ENCODE measurements at places on chromosomes 2 and 18. TPM values are rescaled to one million over a fixed set of nuclear protein-coding genes. Genes with fewer than 3 reads are reported as not detected.

Gene CAVIN2
- 0.64 TPM for total RNA-seq

Gene MARCO
- not detected for total RNA-seq

Gene GDF7
- not detected for total RNA-seq

Gene ICA1L
- total RNA-seq = 1.1 TPM

Gene C2orf66
- total RNA-seq = not detected

DNA sequence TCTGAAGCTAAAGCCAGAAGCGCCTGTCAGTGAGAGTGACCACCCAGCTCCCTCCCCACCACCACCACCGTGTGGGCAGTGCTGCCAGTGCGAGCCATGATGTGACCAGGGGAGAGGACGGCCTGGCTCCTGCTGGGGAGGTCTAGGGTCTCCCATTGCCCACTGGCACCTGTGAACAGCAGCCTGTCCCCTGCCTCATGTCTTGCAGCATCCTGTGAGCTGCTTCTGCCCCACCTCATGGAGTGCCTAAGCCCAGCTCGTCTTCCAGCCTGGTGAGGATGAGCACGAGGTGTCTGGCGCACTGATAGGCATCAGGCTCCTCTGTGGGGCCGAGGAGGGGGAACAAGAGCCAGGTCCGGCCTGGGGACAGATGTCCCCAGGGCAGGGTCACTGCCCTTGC, 61.4 kb downstream of the FAM168B start:
- no peak for DNase-seq

DNA sequence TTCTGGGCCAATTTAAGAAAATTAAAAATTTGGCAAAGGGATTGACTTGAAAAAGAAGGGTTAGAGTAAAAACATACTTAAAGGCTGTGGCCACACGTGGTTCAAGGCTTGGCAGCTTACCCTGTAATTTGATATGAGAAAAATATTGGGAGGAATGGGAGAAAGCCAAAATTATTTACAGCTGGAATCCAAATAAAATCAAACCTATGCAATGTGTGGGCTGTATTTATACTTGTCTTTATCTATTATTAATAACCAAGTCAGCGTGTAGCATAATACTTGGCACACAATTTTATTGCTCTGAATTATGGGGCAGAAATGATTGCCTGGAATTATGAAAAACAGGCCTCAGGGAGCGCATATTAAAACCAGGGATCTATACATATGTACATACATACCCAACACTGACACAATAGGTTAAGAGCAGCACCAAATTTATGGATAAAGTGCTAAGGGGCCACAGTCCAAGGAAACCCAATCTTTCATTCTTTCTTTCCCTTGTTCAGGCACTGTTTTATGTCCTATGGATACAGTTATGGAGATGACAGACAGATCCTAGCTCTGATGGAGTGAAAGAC, 35.6 kb downstream of the FAM124B start:
- DNase-seq = peak; percentile 6

Data from M059J (cell line).